ENCODE measurements at places on chromosomes 1 and 21.

- DNase-seq: no peak
These were observed 23.4 kb downstream of the CELF3 start for GRCh38 chr1:151693057-151693651.

- DNase-seq: no peak
These were observed 1.2 kb downstream of the EFNA1 start for GRCh38 chr1:155128755-155129473.

GRCh38 chr1:18652791-18653190 is 22.1 kb downstream of the PAX7 start:
- no peak for DNase-seq

DNA sequence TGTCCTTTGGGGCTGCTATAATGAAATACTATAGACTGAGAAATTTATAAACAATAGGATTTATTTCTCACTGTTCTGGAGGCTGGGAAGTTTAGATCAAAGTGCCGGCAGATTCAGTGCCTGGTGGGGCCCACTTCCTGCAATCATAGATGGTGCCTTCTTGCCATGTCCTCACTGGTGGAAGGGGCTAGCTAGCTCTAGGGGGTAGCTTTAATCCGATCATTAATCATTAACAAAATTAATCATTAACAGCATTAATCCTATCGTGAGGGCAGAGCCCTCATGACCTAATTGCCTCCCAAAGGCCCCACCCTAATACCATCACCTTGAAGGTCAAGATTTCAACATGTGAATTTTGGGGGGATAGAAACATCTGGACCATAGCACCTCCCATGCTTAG is 124.3 kb downstream of the TRABD2B start:
- no peak for DNase-seq

DNA sequence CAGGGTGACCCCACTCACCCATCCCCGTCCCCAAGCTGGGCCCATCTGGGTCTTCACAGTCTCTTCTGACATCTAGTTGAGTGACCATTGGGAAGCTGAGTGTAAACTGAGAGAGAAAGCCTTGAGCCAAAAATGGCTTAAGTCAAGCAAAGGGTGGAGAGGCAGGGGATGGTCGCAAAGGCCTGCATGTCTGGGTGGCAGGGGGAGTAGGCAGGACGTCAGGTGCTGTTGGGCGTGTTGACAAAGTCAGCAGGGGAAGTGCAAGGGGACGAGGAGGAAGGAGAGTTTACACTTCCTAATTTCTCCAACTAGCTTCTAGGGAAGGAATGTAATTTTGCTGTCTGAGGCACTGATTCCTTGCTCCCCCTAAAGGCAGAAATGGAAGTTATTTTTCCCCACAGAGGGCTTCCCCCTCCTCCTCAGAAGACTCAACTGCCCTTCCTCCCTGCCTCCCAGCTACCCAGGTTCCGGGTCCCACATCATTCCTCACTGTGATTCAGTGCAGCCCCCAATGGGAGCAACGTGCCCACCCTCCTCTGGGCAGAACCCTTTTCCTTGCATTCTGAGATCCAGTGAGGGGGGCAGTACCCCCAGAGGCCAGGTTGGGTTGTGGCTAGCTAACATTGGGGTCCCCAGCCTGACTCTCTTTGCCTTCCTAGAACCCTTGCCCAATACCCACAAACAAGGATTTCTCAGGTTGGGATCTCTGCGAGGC is 1.2 kb upstream of the ADORA1 start:
- DNase-seq: no peak

DNA sequence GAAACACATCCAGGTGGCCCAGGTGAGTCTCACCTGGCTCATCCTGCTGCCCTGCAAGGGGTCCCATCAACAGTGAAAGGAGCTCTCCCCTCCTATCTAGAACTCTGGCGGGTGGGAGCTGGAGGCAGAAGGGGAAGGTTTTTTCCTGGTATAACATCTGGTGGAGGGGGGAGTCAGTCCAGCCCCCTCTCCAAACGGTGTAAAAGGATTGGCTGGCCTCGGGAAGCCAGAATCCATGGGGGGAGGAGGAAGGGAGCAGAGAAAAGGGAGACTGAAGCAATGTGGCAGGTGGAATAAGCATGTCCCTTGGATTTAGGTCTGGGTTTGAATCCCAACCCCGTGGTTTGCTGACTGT is 1.2 kb upstream of the CAMK2N1 start:
- no peak for DNase-seq

GRCh38 chr1:17101261-17101660 is 18.0 kb downstream of the PADI2 start:
- DNase-seq: no peak

GRCh38 chr21:29300807-29301138 is 2.1 kb downstream of the BACH1 start:
- no peak for DNase-seq

GRCh38 chr1:36377791-36378492 is 7.8 kb downstream of the STK40 start:
- DNase-seq: no peak

- DNase-seq: no peak
These were observed 97.8 kb downstream of the ZFYVE9 start for GRCh38 chr1:52239708-52240001.

DNA sequence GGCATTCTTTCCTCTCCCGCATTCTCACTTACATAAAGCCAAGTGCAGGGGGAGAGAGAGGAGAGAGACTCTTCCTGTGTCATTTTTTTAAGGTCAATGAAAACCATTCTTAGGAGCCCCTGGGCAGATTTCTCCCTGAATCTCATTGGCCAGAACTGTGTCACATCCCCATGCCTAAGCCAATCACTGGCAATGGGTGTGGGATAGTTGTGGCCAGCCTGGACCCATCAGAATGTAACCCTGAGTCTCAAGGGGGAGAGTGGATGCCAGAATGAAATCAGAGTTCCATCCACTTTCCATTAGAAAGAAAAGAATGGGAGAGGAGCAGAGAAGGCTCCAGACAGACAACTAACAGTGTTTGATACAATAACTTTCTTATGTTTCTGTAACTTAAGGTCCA is 31.2 kb upstream of the COQ8A start:
- DNase-seq: no peak

GRCh38 chr1:85502171-85502570 is 37.2 kb upstream of the DDAH1 start:
- no peak for DNase-seq

DNA sequence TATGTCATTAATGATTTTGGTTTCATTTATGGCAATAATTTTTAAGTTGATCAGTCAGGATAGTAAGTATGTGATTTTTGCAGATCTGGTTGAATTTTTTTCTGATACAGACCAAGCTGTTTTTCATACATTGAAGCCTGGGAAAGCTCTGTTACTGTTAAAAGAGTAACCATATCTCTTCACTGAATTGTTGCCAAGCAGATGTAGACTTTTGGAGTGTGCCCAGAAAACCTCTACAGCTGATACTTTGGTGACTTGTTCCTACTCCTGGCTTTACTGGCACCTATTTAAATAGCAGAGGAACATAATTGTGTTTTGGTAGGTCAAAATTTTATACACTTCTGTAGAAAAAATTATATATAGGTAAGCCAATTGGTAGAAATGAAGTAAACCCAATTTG is 49.4 kb downstream of the NFIA start:
- no peak for DNase-seq

DNA sequence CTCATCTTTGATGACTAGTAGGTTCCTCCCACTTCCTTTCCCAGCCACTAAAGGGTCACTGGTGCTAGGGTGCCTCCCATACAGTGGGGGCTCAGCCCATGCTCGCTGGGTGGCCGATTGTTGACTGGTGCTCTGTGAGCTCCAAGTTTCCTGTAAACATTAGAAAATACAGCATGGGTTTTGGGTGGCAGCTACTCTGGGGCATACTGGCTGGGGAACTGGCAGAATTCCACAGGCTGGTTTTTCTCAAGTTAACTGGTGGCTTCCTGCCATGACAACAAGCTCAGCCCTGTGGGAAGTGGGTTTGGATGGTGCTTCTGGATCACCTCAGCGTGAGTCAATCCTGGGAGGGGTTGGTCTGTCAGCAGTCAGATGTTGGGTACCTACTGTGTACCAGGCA is 28.7 kb upstream of the CRNN start:
- DNase-seq: no peak

GRCh38 chr21:32698971-32699693 is 28.7 kb downstream of the SYNJ1 start:
- no peak for DNase-seq

- no peak for DNase-seq
These were observed 117.8 kb downstream of the SETD4 start for GRCh38 chr21:35942211-35943144.

DNA sequence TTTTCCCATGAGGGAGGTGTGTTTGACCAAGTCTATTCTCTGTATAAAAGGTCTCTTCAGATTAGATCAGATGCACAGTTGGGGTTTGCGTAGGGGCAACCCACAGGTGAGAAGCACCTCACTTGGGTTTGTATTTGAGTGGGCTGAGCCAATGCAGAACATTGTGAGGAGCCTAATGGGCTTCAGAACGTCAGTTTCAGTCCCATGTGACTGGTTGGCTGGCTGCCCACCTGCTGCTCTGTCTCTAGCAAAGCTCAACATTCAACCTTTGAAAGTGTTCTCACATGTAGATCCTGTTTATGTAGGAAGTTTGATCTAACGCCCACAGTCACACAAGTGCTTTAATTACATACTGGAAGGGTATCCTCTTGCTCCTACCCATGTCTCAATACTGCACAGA is 105.5 kb downstream of the FASLG start:
- peak; percentile 59 for DNase-seq

DNA sequence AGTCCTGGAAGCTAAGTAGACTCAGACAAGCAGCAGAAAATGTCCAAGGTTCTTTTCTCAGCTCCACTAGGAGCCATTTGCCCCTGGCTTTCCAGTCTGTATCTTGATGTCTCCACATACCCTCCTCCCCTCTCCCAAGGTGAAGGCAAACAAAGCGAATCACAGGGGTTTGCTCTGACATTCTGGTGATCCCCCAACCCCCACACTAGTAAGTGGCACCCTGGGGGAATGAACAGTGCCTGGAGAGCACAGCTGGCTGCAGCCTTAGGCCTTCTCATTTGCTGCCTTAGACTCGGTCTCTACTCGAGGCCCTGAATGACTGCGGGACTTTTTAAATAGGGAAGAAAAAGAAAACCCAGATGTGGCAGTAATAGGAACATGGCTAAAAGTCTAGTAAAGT is 15.3 kb downstream of the ERI3 start:
- no peak for DNase-seq

- DNase-seq: no peak
These were observed 36.8 kb downstream of the RAP1A start for GRCh38 chr1:111656086-111657017.

DNA sequence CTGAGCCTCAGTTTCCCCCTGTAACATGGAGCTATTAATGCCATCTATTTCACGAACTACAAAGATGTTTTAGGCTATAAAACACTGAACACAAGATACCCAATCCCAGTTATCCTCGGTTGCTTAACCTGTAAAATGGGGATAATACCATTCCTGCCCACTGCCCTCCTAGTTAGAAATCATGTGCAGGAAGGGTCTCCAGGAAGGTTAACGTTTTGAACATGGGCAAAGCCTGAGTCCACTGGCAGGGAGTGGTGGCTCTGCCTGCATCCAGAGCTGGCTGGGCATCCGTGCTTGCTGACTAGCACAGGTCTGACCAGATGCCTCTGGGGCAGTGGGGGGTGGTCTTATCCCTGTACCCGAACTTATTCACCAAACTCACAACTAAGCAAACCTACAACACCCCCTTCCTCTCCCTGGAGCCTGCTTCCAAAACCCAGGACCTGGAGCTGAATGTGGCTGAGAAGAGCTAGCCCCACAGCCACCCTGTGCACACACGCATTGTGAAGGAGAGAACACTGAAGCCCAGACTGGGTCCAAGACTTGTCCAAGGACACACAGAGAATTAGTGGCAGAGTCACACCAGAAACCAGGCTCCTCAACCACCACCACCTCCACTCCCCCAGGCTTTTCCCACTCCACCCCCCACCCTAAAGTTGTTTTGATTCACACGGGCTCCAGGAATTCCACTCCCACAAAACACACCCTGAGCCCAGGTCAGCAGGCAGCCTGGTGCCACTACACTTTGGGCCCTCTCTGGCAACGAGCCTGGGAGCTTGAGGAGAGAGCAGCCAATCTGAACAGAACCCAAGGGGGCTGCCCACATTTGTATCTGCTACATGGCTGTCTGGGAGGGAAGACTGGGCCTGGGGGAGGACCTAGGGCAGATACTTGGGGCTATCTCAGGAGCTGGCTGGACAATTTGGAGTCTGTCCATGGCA is 1.6 kb downstream of the E2F2 start:
- DNase-seq: peak; percentile 30

DNA sequence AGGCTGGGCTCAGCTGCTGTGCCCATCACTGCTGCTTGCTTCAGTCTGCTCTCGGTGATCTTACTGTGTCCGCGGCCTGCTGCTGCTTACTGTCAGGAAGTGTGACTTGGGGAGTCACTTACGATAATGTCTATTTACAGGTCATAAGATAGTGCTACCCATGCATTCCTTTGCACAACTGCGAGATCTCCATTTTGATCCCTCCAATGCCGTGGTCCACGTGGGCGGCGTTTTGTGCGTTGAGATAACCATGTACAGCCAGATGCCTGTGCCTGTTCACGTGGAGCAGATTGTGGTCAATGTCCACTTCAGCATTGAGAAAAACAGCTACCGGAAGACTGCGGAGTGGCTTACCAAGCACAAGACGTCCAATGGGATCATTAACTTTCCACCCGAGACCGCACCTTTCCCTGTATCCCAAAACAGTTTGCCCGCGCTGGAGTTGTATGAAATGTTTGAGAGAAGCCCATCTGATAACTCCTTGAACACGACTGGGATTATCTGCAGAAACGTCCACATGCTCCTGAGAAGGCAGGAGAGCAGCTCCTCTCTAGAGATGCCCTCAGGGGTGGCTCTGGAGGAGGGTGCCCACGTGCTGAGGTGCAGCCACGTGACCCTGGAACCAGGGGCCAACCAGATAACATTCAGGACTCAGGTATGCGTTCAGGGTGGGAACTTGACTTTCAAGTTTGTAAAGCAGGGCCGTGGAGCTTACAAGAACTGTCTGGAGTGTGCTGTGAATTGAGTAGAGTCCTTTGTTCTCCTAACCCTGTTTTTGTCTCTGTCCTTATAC is 24.4 kb upstream of the PWP2 start:
- DNase-seq: peak; percentile 37

GRCh38 chr1:172325531-172325930 is 95.0 kb upstream of the C1orf105 start:
- no peak for DNase-seq

- no peak for DNase-seq
These were observed 36.9 kb upstream of the GPR37L1 start for GRCh38 chr1:202085682-202086373.

- no peak for DNase-seq
These were observed 36.3 kb downstream of the GPR161 start for GRCh38 chr1:168100315-168101002.

DNA sequence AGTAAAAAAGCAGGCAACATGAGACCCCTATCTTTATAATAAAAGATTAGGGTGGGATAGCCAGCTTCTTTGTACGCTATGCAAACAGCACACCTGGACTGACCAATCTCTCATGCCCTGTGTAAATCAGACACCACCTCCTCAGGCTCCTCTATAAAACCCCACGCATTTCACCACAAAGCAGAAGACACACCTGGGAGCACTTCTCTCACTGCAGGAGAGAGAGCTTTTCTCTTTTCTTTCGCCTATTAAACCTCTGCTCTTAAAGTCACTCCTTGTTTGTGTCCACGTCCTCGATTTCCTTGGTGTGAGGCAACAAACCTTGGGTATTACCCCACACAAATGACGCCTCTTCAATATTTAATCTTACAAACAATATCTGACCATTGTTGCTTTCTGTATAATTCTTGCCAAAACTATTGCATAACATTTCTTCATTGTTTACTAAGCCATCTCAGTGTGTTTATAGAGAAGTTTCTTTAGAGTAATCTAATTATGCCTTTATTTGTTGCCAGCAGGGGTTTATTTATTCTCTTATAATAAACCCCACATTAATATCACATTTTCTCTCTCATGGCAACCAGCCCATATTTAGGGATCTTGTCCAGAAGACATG is 31.6 kb upstream of the NUF2 start:
- DNase-seq: no peak

- DNase-seq: no peak
These were observed 21.0 kb upstream of the ARTN start for GRCh38 chr1:43912607-43913006.
